ENCODE measurements at places on chromosomes 3 and 15. TPM values are rescaled to one million over a fixed set of nuclear protein-coding genes. Genes with fewer than 3 reads are reported as not detected.

Gene CCDC174
- total RNA-seq, result 5.5 TPM

Gene CDC25A
- total RNA-seq, result 9.7 TPM

Gene GP5
- 0.29 TPM for total RNA-seq

Gene CSTA
- total RNA-seq, result not detected

Gene CKMT1B
- not detected for total RNA-seq

Gene NMB
- total RNA-seq, result 6.1 TPM

Gene C3orf22
- total RNA-seq, result not detected

Gene UBP1
- total RNA-seq, result 54.1 TPM

Measured in glomerular endothelial cell (primary cell).